ENCODE measurements at places on chromosomes 7 and 10.

DNA sequence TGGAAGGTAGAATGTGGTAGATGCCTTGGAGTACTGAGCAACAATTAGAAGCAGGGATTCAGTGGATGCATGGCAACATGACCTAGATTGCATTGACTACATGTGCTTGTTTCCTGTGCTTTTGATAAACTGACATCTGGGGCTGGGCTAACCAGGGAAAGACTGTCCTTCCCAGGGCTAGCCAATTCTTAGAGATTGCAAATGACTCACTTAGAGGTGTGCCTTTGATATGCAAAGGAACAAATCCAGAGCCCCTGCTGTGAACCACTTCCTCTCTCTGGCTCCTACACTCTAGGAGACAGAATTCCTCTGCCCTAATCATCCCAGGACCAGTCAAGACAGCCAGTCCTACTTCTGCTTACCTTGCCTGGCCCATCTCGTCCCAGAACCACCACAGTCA is 651.5 kb downstream of the LRMDA start:
- DNase-seq, result peak; percentile 29

DNA sequence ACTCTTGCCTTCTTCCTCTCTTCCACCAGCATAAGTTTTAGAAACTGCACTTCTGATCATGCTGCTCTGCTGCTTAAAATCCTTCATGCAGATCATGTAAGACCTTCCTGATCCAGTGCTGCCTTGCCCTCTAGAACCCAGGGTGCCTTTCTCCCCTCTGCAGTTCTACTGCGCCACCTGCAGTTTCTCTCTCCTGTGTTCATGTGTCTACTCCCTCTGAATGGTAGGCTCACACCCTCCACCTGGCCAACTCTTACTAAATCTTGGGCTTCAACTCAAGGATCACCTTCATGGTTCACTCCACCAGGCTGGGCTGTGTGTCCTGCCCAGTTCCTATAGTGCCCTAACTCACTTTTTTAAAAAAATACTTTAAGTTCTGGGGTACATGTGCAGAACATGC is 174.6 kb upstream of the ITGB1 start:
- DNase-seq, result no peak

DNA sequence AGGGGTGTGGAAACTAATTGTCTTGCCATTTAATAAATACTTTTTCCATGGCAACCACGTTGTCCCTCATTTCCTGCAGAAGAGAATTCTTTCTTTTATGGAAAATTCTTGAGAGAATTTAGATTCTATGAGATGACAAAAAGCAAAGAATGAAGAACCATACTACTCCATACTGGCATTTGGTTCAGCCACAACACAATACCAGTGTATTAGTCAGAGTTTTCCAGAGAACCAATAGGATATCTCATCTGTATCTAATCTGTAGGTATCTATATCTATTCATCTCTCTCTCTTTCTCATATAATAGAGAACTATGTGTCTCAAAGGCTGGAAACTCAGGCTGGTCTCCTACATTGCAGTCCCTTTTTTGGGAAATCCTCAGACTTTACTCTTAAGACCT is 44.6 kb upstream of the NAMPT start:
- DNase-seq, result no peak

- no peak for DNase-seq
Measured at GRCh38 chr7:125118444-125118843, 188.8 kb upstream of the POT1 start.

- no peak for DNase-seq
Measured at GRCh38 chr7:51817694-51818225, 501.2 kb upstream of the COBL start.

GRCh38 chr10:60952846-60953220 is 8.8 kb upstream of the RHOBTB1 start:
- DNase-seq, result no peak

- no peak for DNase-seq
Measured at GRCh38 chr7:50834031-50834535, 51.4 kb upstream of the GRB10 start.

DNA sequence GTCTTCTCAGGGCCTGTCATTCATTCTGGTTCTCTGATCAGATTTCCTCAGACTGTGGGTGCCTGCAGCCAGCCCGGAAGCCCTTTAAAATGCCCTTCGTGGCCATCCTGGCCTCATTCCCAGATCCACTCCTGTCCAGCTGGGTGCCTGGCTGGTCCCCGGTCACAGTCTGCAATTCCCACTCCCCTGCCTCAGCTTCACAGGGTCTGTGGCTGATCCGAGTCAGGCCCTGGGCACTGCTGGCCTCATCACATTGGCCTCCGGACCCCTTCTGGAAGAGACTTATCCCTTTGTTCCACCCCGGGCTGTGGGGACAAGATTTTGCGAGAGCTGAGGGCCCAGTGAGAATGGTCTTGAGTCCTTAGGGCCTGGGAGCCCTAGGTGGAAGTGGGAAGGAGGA is 12.1 kb downstream of the DOCK1 start:
- no peak for DNase-seq

- no peak for DNase-seq
Measured at GRCh38 chr7:135558881-135559280, 1.2 kb downstream of the NUP205 start.
